ENCODE measurements at places on chromosomes 16 and 17.

GRCh38 chr16:57591870-57592485, 36.5 kb upstream of the ADGRG1 start:
- DNase-seq = no peak

- DNase-seq = peak; percentile 46
These were observed 188.0 kb downstream of the CDH11 start for GRCh38 chr16:64933885-64934284.

DNA sequence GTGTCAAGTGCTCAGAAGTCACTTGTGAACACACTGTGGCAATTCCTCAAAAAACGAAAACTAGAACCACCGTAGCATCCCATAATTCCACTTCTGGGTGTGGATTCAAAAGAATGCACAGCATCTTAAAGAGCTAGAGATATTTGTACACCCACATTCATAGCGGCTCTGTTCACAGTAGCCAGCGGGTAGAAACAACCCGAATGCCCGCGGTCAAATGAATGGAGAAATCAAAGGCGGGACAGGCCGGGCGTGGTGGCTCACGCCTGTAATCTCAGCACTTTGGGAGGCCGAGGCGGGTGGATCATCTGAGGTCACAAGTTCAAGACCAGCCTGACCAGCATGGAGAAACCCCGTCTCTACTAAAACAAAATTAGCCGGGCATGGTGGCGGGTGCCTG, 337.5 kb downstream of the SEC14L1 start:
- DNase-seq = peak; percentile 26

GRCh38 chr16:11668623-11669379, 546 bp downstream of the SNN start:
- DNase-seq = peak; percentile 61

DNA sequence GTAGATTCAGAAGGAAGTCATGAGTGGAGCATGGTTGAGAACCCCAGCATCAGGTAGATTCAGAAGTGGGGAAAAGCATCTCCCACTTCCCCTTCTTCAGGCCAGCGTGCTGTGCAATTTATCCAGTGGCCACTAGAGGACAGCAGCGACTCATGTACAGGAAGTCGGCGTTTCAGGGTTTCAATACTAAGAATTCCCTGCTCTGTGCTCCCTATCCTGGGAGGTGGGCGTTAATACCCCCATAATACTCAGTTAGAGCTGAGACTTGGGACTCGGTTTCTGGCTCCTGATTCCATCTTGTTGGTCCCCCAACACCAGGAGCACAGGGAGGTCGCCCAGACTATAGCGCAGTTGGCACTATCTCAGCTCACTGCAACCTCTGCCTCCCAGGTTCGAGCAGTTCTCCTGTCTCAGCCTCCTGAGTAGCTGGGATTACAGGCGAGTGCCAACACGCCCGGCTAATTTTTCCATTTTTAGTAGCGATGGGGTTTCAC, 75.3 kb upstream of the AMZ2 start:
- DNase-seq = peak; percentile 82

DNA sequence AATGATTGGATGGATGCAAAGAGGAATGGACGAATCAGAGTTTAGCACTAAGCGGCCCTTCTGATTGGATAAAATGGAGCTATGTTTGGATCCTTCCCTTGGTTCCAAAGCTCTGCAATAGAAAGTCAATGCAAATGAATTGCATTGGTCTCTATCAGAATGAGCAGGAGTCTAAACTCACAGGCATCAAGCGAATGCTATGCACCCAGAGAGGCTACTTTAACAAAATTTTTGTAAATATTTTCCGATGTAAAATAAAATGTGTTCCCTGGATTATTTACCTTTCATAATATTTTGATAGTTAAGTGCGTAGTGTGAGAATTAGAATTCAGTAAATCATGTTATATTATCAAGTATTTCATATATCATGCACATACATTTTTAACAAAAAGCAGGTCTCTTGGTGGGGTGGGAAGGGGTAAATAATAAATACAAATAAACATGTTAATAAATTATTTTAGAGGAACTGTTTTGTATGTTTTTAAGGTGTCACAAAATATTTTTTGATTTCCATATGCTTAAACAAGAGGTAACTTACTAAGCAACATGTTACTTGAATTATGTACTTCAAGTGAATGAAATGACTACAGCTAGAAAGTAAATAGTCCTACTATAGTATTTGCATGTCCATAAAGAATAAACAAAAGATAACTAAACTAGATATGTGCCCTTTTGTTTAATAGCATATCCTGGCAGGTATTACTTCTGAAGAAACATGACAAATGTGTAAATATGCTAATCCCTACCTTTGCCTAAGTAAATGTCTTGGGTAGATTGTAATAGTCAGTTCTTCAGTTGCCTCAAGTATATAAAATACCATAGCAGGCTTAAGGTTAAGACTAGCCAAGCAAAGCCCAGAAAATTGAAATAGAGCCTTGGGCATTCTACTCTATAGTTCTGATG, 4.4 kb upstream of the UNK start:
- no peak for DNase-seq

- no peak for DNase-seq
These were observed 160.5 kb upstream of the TNRC6C start for GRCh38 chr17:77798031-77798430.

- DNase-seq = no peak
These were observed 15.7 kb upstream of the MTSS2 start for GRCh38 chr16:70701596-70701995.

DNA sequence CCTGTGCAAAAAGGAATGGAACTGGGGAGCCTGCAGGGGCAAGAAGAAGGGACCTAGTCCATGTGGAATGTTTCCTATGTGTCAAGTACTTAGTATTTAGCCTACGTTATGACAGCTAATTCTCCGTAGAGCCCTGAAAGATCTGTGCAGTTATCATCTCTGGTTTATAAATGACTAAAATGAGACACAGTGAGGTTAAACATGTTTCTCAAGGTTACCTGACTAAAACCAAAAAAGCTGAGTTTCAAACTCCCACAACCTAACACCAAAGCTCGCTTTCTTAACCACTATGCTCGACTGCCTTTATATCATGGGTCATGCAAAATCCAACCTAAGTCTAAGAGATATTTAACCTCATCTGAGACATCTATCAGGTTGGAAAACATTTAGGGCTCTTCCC, 53.3 kb upstream of the CCL2 start:
- no peak for DNase-seq

GRCh38 chr16:75023009-75023408, 24.2 kb downstream of the ZNRF1 start:
- DNase-seq = no peak

GRCh38 chr16:72457243-72457940, 285.4 kb upstream of the PMFBP1 start:
- no peak for DNase-seq

DNA sequence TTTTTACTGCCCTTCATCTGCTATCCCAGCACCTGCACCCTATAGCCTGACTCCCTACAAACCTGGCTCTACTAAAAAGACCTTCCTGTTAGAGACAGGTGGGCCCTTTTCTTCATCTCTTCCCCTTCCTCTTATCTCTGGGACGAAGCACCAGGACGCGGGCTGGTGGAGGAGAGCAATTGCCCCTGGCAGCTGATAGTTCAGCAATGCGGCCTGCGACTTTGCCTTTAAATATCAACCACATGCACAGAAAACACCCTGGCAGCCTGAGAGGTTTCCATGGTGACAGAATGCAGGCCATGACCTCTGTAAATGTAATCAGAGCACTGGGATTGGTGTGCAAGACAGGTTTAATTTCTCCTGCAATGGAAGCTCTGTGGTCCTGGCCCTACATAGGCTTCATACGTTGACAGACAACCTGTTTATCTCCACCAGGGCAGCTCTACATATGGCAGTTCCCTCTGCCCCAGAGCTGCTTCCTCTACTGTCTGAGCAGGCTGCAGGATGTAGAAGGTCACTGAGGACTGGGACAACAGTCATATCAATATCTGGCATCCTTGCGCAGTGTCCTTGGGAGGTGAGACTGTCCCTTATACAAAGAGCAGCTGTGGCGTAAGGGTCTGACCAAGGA, 10.0 kb upstream of the SKAP1 start:
- no peak for DNase-seq

- peak; percentile 87 for DNase-seq
These were observed 14.0 kb downstream of the FMNL1 start for GRCh38 chr17:45235416-45236281.

- DNase-seq = no peak
These were observed 30.2 kb downstream of the CDRT4 start for GRCh38 chr17:15437303-15437635.

DNA sequence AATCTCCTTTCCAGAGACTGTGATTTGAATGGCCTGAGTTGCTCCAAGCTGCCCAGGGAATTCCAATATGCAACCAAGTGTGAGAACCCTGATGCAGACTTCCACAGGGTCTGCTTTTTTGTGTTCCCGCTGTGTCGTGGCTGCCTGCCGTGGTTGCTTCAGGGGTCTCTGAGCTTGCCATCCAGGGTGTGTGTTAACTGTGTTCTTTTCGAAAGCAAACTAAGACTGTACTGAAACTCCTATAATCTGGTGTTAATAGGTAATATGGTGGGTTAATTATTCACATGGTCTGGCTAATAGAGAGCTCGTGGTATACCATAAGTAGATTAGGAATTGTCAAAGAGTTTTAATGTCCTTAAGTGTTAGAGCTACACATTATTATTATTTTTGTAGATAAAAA, 20.7 kb downstream of the UBN1 start:
- DNase-seq = no peak

Data from adipocyte (in vitro differentiated cells).